ENCODE measurements at places on chromosomes 2 and 18.

DNA sequence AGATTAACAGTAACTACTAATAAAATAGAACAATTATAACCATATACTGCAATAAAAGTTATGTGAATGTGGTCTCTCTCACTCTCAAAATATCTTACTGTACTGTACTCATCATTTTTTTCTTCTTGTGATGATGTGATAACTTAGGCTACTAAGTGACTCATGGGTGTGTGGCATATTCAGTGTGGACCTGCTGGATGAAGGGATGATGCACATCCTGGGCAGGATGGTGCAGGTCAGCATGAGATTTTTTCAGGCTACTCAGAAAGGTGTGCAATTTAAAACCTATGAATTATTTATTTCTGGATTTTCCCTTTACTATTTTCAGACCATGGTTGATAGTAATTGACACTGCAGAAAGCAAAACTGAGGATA lies 90.7 kb downstream of the NCKAP5 start:
- no peak overlapping the region for H3K27ac ChIP-seq
- no peaks in the 10 kb centered on the region for H3K4me1 ChIP-seq
- no peaks in the 10 kb centered on the region for H3K27me3 ChIP-seq
- H3K4me3 ChIP-seq = no peak overlapping the region

DNA sequence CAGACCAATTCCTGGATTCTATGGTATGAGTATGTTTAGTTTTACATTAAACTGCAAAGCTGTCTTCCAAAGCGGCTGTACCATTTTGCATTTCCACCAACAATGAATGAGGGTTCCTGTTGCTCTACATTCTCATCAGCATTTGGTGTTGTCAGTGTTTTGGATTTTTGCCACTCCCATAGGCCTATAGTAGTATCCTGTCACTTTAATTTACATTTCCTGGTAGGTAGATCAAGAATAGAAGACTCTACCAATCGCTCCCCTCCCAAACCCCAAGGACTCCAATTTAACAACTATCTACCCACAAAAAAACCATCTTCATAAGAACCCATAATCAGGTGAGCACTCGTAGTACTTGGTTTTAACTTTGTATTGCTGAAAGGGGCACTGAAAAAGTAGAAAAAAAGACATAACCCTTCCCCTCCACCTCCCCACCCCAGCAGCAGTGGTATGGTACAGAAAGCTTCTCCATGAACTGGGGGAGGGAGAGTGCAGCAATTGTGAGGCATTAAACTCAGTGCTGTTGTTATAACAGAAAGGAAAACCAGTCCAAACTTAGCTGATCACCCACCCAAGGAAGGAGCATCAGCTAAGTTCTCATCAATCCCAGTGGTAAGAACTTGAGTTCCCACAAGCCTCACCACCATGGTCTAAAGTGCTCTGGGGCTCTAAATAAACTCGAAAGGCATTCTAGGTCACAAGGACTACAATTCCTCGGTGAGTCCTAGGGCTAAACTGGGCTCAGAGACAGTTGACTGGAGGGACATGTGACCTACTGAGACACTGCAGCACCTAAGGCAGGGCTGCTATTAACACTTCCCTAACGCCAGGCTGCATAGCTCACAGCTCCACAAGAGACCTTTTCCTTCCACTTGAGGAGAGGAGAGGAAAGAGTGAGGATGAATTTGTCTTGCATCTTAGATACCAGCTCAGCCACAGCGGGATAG lies 35.5 kb upstream of the CYTIP start:
- DNase-seq = no peak
- H3K4me1 ChIP-seq = no peaks in the 10 kb centered on the region
- H3K36me3 ChIP-seq = no peaks in the 10 kb centered on the region

DNA sequence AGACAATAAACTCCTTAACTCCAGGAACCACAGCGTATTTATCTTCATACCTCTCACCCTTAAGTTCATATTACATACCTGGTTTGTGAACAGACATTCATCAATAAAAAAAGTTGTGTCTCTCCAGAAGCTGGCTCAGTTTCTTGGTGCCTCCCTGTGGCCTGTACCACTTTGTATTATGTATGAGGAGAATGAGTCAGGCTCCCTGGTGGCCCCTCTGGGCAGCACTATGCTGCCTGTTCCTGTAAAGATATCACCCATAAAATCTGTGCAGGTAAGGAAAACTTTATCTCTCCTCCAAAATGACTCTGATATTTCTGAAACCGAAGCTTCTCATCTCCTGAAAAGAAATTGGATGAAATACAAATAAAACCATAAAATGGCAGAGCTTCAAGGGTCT lies 198.4 kb upstream of the NT5C1B start:
- H3K4me1 ChIP-seq = no peaks in the 10 kb centered on the region
- no peak overlapping the region for H3K4me3 ChIP-seq
- no peaks in the 10 kb centered on the region for H3K27me3 ChIP-seq
- no peak for DNase-seq
- no peaks in the 10 kb centered on the region for H3K36me3 ChIP-seq

DNA sequence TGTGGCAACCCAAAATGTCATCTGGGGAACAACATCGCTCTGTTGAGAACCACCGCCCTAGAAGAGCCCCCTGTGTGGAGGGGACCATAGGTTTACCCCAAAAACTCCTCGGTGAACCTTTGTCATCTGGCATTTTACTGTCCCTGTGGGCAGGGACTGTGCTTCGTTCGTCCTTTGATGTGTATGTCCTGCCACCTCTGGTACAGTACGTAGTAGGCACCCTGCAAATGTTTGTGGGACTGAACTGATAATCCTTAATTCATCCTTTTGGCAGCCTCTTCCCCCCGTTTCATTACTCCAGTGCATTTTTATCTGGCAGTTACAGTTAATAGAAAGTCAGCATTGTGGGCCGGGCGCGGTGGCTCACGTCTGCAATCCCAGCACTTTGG lies 728 bp downstream of the NAPG start:
- DNase-seq = no peak
- H3K36me3 ChIP-seq = peaks cover 2% of the 10 kb centered on the region
- peak overlapping the region; percentile 85 for H3K4me3 ChIP-seq
- H3K4me1 ChIP-seq = peaks cover 2% of the 10 kb centered on the region
- no peaks in the 10 kb centered on the region for H3K27me3 ChIP-seq

- peaks cover 49% of the 10 kb centered on the region for H3K4me1 ChIP-seq
- no peak overlapping the region for H3K4me3 ChIP-seq
- H3K27me3 ChIP-seq = no peaks in the 10 kb centered on the region
These were observed 14.2 kb upstream of the CXCR4 start for GRCh38 chr2:136131961-136132824.

GRCh38 chr2:14344355-14344754 lies 288.2 kb upstream of the LRATD1 start:
- no peaks in the 10 kb centered on the region for H3K36me3 ChIP-seq
- H3K27ac ChIP-seq = no peak overlapping the region
- DNase-seq = no peak
- no peaks in the 10 kb centered on the region for H3K27me3 ChIP-seq
- H3K4me3 ChIP-seq = no peak overlapping the region

DNA sequence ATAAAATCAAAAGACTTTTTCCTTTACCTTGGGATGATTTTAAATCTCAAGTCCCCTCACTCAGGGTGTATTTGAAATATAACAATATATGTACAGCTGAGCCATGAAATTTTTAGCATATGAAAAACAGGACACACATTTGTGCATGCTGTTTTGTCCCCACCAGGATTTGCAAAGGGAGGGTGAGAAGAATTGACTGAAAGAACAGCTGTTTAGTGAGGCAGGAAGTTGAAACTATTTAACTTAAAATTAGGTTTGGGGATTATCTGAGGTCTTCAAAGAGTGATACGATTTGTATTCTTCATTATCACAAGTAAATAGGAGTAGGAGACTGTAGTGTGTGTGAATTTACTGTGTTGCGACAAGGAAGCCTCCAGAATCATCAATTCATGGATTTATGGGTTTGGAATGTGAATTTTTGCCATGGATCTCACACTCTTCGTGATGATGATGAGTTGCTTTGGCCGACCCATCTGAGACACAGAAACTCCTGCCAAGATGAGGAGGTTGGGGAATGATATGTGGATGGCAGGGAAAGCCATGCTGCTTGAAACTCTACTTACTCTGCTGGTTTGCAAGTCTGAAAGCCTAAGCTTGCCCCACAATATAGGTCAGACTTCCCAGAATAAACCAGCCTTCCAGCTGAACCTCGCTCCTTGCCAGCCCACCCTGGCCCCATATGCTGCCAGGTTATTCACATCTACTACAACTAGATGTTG lies 31.0 kb upstream of the SPATS2L start:
- no peak overlapping the region for H3K27ac ChIP-seq
- no peaks in the 10 kb centered on the region for H3K4me1 ChIP-seq
- H3K36me3 ChIP-seq = no peaks in the 10 kb centered on the region
- H3K27me3 ChIP-seq = no peaks in the 10 kb centered on the region
- DNase-seq = no peak

GRCh38 chr2:148642891-148643416 lies 1.6 kb upstream of the EPC2 start:
- peaks cover 2% of the 10 kb centered on the region for H3K4me1 ChIP-seq
- H3K27me3 ChIP-seq = peaks cover 3% of the 10 kb centered on the region
- no peak overlapping the region for H3K4me3 ChIP-seq
- no peak for DNase-seq
- H3K36me3 ChIP-seq = no peaks in the 10 kb centered on the region

GRCh38 chr2:118351796-118352195 lies 263.5 kb downstream of the INSIG2 start:
- no peaks in the 10 kb centered on the region for H3K27me3 ChIP-seq
- no peaks in the 10 kb centered on the region for H3K4me1 ChIP-seq
- no peak for DNase-seq
- no peaks in the 10 kb centered on the region for H3K36me3 ChIP-seq
- no peak overlapping the region for H3K4me3 ChIP-seq

GRCh38 chr18:58315041-58315440 lies 271.0 kb downstream of the NEDD4L start:
- H3K36me3 ChIP-seq = no peaks in the 10 kb centered on the region
- H3K27me3 ChIP-seq = no peaks in the 10 kb centered on the region
- no peak overlapping the region for H3K4me3 ChIP-seq
- no peaks in the 10 kb centered on the region for H3K4me1 ChIP-seq

GRCh38 chr2:240962300-240963064 lies 35.9 kb upstream of the SNED1 start:
- no peak for DNase-seq
- H3K4me1 ChIP-seq = peaks cover 35% of the 10 kb centered on the region
- H3K4me3 ChIP-seq = no peak overlapping the region
- no peaks in the 10 kb centered on the region for H3K36me3 ChIP-seq
- no peaks in the 10 kb centered on the region for H3K27me3 ChIP-seq
- no peak overlapping the region for H3K27ac ChIP-seq

DNA sequence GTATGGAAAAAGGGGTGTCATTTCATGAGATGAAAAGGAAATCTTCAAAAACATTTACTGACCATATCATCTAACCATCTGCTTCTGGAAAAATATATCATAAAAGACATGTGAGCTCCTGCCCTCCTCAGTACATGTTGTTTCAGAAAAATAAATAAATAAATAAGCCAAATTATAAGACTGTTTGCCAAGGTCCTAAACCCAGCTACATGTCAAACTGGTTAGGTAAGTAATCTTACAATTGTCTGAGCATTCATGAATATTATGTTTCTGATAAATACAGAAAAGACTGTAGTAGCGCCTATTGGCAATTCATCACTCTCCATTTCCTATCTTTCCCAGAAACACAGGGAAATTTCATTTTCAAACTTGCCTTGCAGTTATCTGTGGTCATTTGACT lies 138.9 kb upstream of the SETBP1 start:
- no peaks in the 10 kb centered on the region for H3K4me1 ChIP-seq
- H3K4me3 ChIP-seq = no peak overlapping the region
- no peak overlapping the region for H3K27ac ChIP-seq
- DNase-seq = no peak
- H3K27me3 ChIP-seq = no peaks in the 10 kb centered on the region

GRCh38 chr2:220937245-220937644 lies 634.9 kb downstream of the EPHA4 start:
- H3K27me3 ChIP-seq = no peaks in the 10 kb centered on the region
- no peak overlapping the region for H3K27ac ChIP-seq
- no peak overlapping the region for H3K4me3 ChIP-seq
- no peaks in the 10 kb centered on the region for H3K36me3 ChIP-seq

DNA sequence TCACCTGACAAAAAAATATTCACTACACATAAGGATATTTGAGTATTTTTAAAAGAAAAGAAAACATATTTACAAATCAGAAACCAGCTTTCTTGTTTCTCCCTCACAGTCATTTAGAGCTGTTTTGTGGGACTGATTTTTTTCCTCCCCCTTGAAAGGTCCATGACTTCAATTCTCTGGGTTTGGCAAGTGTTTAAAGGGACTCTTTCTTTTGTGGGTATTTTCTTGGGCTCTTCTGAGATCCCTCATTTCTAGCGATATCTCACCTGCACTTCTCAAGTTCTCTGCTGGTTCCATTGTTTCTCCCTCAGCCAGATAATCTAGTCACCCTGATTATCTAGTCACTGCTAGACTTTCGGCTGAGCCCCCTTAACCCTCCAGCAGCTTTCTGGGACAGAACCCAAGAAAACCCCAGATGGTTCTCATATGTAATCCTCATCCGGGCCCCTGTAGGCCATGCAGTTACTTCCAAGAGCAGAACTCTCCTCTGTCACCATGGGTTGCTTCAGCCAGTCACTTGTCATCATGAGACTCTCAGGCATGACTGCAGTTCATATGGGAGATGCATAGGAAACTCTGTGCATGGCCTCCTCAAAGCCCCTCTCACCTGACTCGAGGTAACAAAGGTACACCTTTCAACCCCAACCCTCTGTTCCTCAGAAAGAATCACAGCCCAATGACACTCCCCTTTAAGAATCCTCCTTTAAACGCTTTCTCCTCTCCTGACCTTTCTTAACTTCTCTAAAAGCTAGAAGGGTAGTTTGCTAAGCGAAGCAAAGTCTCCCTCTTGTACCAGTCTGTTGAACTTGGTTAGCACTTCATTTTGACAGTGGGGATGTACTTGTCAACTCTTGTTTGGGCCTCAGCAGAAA lies 36.7 kb upstream of the ITGA4 start:
- H3K27ac ChIP-seq = peak overlapping the region; percentile 7
- peaks cover 3% of the 10 kb centered on the region for H3K4me1 ChIP-seq
- H3K4me3 ChIP-seq = no peak overlapping the region
- no peak for DNase-seq
- H3K27me3 ChIP-seq = no peaks in the 10 kb centered on the region
- H3K36me3 ChIP-seq = no peaks in the 10 kb centered on the region

DNA sequence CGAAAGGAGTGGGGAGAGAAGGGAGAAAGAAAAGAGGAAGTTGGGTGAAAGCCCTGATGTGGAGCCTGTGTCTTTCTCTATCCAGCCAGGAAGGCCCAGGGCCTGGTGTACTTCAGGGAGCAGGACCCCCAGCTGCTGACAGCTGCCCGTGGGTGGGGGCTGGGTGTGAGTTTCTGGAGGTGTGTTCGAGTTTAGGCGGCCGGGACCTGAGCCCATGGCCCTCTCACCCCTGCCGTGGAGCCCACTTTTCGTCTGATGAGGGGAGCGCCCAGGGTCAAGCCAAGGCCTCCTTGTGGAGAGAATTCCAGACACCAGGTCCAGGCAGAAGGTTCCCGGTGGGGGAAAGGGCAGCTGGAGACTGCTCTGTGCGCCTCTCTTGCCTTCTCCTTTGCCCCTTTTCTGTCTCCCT lies 2.2 kb downstream of the SIX3 start:
- H3K4me1 ChIP-seq = peaks cover 12% of the 10 kb centered on the region
- H3K27ac ChIP-seq = no peak overlapping the region
- H3K27me3 ChIP-seq = peaks cover 67% of the 10 kb centered on the region
- H3K36me3 ChIP-seq = no peaks in the 10 kb centered on the region
- H3K4me3 ChIP-seq = no peak overlapping the region
- no peak for DNase-seq

GRCh38 chr2:677056-677958 lies at the start of gene TMEM18:
Gene TMEM18 (minus strand): TSS chr2:677406. CDS start chr2:677345, 61 bp downstream.
- H3K4me3 ChIP-seq = peak within 1 kb of the TSS; percentile 91
- H3K36me3 ChIP-seq = peaks cover under 1% of the 10 kb centered on the region
- no peaks in the 10 kb centered on the region for H3K27me3 ChIP-seq
- peak; percentile 100 for DNase-seq

GRCh38 chr18:11146238-11146946 lies 3.0 kb downstream of the PIEZO2 start:
- no peak for DNase-seq
- no peaks in the 10 kb centered on the region for H3K4me1 ChIP-seq
- no peak overlapping the region for H3K4me3 ChIP-seq
- peaks cover 60% of the 10 kb centered on the region for H3K27me3 ChIP-seq
- H3K36me3 ChIP-seq = no peaks in the 10 kb centered on the region

All from common myeloid progenitor, CD34-positive (primary cell).